ENCODE measurements at places on chromosomes 7 and 10.

- no peak for DNase-seq
These were observed 38.5 kb downstream of the EN2 start for GRCh38 chr7:155496267-155497005.

- no peak for DNase-seq
These were observed 132.3 kb downstream of the THSD7A start for GRCh38 chr7:11699666-11700065.

DNA sequence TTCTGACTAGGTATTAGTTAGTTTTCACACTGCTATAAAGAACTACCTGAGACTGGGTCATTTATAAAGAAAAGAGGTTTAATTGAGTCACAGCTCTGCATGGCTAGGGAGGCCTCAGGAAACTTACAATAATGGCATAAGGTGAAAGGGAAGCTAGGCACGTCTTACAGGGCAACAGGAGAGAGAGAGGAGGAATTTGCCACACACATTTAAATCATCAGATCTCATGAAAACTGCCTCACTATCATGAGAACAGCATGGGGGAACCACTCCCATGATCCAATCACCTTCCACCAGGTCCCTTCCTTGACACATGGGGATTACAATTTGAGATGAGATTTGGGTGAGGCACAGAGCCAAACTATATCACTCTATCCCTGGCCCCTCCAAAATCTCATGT is 40.6 kb upstream of the ZMYND11 start:
- no peak for DNase-seq

- no peak for DNase-seq
These were observed 25.7 kb downstream of the NDUFB2 start for GRCh38 chr7:140722254-140722653.

DNA sequence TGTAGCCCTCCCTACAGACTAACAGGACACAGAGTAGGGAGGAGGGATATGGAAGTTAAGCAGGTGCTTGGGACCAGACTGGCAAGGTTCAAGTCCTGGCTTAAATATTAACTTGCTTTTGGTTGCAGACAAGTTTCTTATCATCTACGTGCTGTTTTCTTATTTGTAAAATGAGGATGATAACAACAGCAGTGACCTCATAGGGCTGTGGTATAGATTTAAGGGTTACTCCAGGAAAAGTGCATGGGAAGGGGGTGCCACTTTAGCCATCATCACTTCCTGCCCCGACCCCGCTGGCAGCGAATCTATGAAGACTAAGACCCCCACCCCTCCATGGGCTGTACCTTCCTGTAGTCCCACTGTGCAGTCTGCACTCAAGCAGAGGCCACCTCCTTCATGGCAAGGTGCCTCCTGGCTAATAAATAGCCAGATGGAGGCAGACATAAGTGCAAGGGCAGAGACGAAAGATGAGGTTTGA is 250.2 kb downstream of the COBL start:
- no peak for DNase-seq

GRCh38 chr10:34384372-34384771 is 430.7 kb downstream of the PARD3 start:
- DNase-seq, result no peak

DNA sequence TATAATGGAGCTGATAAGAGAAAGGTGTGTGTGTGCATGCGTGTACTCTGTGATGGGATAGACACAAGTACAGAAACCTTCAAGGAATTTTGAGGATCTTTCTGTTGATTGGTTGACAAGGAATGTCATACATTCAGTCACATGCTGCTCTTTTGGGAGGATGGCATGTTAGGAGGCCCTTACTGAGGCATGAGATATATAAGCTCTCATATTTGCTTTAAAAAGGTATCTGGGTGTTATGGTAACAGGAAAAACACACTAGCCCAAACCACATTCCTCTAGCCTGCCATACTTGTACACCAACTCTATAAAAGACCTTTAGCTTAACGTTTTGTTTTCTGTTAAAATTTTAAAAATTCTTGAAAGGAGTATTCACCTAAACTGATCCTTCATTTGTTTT is 72.5 kb upstream of the EGFR start:
- no peak for DNase-seq

- DNase-seq, result no peak
These were observed 454.8 kb downstream of the KCNMA1 start for GRCh38 chr10:77182803-77183202.

- no peak for DNase-seq
These were observed 488.8 kb downstream of the PLXNA4 start for GRCh38 chr7:132087421-132087820.

DNA sequence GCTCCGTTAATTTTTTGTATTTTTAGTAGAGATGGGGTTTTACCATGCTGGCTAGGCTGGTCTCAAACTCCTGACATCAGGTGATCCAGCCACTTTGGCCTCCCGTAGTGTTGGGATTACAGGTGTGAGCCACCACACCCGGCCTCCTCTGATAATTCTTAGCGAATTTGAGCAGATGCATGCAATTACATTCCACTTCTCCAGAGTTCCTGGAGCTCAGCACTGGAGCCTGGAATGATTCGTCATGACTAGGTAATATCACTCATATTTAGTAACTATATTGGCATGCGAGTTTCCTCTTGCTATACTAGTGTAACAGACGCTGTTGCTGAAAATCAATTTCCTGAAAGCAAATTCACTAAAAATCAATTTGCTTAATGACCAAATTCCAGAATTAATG is 86.8 kb downstream of the MKX start:
- no peak for DNase-seq

- no peak for DNase-seq
These were observed 38.1 kb downstream of the COL13A1 start for GRCh38 chr10:69839696-69840345.

DNA sequence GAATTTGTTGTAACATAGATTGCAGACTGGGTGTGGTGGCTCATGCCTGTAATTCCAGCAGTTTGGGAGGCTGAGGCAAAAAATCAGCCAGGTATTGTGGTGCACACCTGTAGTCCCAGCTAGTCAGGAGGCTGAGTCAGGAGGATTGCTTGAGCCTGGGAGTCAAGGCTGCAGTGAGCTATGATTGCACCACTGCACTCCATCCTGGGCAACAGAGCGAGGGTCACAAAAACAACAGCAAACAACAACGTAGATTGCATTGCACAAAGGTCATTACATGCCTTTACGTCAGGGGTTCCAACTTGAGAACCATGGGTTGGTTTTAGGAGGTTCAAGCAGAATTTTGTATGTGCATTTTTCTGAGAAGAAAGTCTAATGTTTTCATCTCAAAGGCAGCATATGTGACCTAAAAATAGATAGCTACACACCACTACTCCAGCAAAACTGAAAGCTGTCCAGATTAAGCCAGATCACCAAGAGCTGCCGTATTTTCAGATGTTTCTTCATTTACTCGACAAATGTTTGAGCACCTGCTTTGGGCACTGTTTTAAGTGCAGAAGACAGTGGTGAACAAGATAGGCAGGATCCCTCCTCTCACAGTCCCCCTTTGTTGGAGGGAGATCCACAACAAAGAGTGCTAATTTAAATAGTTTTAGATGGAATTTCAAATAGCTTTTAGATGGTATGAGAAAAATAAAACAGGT is 28.3 kb upstream of the CYP26C1 start:
- DNase-seq, result no peak

DNA sequence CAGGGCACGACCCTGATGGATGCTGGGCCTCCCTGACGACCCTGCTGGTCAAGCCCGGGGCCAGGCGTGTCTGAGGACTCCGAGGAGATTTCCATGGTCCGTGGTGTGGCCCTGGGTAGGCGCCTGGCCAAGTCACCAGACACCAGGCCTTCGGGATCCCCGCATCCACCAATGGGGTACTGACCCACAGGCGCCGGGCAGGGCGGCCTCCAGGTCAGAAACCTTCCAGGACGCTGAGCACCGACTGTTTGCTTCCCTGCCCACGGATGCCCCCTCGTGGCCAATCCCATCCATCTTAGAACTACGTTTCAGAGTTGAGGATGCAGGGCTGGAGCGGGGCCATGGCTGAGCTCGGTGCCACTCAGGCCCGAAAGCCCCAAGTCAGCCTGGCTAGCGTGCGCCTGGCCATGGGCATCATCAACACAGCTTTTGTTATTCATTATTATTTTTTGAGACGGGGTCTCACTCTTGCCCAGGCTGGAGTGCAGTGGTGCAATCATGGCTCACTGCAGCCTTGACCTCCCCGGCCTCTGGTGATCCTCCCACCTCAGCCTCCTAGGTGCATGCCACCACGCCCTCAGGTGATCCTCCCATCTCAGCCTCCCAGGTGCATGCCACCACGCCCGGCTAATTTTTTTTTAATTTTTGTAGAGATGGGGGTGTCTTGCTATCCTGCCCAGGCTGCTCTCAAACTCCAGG is 7.1 kb upstream of the AMZ1 start:
- DNase-seq, result no peak

DNA sequence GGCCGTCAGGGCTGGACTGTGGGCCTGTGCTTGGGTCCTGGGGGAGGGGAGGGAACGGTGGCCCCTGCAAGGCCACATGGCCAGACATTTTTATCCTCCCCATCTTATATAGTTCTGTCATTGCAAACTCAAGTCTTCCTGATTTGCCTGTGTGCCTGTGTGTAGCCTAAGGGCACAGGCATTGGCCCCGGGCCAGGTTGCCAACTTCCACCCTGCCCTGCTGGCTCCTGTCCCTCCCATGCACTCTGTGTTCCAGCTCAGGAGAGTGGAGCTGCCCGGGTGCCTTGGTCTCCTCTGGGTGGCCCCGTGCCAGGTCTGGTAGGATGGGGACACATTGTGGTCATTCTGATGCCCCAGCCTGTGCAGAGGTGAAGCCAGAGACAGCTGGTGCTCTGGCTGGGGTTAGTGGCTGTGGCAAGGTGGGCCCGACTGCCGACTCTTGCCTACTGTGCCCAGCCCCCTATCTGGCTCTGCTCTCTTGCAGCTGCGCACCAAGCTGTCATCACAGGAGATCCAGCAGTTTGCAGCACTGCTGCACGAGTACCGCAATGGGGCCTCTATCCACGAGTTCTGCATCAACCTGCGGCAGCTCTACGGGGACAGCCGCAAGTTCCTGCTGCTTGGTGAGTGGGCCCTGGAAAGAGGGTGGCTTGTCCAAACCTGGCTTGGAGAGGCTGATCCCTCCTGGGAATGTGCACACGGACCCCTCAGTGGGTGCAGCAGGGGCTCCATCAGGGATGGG is 14.8 kb downstream of the NACAD start:
- no peak for DNase-seq

- DNase-seq, result no peak
These were observed at the start of gene HTRA1 for GRCh38 chr10:122461367-122461728. Gene HTRA1 (plus strand): TSS chr10:122461553. CDS start chr10:122461653, 100 bp downstream.

- no peak for DNase-seq
These were observed 365.2 kb upstream of the ZMIZ1 start for GRCh38 chr10:78703593-78703992.

DNA sequence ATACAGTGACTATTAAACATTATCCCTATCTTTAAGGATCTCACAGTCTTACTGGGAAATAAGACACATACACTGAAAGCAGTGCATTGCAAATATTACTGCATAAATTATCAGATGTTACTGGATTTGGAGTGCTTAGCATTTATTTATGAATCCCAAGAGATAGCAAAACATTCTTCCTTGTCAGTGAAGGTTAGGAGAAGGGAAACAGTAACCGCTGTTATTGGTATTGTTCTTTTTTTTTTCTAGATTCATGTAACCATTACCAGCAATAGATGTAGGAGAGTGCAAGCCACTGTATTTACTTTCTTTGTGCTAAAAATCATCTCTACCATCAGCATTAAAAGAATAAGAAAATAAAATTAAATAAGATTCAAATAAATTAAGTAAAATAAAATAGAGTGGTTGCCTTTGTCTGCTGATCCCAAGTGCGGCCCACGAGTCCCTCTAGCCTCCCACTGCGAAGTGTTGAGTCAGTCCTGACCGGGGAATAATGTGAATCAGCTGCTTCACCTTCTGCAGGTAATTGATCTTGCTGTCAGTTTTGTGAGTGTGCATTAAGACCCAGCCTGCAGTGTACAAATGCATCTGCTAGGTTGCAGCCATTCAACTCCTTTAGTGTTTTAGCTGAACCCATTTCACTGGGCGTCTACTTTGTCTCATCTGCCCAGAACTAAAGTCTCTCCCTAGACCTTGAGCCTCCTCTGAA is 1344.9 kb downstream of the GATA3 start:
- no peak for DNase-seq

GRCh38 chr7:82945480-82945879 is 217.2 kb downstream of the PCLO start:
- DNase-seq, result no peak

DNA sequence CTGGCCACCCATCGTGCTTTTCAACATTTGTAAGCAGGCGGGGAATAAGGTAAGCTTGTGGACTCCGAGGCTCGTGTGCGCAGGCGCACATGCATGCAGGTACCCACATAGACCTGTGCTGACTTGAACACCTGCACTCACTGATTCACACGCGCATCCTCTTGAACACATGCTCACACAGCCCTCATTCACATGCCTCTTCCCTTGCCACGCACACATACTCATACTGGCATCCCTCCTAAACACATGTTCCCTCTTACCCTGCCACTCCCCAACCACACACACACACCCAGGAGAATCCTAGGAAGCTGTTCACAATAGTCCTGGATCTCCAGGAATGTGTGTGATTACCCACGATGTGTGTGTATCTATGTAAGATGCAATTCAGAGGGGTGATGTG is 44.1 kb upstream of the LBX1 start:
- no peak for DNase-seq

- no peak for DNase-seq
These were observed 20.0 kb upstream of the CRYGN start for GRCh38 chr7:151459726-151460473.

GRCh38 chr10:11209830-11210181 is 192.1 kb downstream of the CELF2 start:
- no peak for DNase-seq

DNA sequence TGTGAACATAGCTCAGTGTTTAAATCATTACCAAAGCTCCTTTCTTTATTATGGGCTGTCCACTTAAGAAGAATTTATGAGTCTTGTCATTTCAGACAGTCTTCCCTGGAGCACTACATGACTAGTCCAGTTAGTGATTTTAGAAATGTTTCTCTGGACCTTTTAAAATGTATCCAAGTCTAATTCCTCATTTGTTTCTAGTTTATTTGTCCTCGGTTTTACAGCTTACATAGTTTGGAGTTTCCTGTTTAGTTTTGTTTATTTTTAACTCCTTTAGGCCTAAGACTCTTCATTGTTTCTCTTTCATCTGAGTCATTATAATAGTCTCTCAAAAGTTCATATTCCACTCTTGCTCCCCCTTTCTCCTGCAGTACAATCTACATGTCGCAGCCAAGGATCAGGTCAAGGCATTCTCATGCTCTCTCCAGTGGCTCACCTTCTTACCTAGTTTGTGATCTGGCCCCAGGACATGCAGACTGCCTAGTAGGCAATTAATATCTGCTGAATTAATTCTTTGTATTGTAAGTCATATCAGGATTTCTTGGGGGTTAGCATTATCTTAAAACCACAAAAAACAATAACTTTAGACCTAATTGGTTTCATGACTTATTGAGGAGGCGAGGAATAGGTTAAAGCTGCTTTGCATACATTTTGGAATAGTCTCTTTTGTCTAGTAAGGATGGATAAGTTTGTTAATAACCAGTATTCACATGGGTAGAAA is 93.8 kb downstream of the MAPK8 start:
- no peak for DNase-seq

DNA sequence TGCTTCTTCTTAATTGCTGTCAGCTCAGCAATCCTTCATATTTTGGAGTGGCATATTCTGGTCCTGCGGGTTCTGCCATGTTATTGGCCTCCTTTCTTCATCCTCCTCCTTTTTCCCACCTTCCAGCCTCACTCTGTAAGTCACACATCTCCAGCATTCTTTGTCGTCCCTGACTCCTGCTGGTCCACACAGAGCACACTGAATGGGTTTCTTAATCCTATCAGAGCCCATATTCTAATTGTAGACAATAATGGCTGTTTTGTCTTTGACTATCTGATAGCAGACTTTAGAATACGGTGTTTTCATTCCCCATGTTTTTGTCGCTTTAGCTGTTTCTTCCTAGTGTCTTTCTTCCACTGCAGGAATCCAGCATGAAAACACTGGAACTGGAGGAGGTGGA is 389.6 kb downstream of the REEP3 start:
- no peak for DNase-seq

Measured in cortex of kidney (tissue), 1 donor.